ENCODE measurements at places on chromosomes 4 and X. TPM values are rescaled to one million over a fixed set of nuclear protein-coding genes. Genes with fewer than 3 reads are reported as not detected.

Gene CLNK
- polyA plus RNA-seq: not detected

Gene DMD
- polyA plus RNA-seq: 4.4 TPM

Gene FAM9B
- polyA plus RNA-seq: 0.06 TPM

Gene ATP8A1
- 0.38 TPM for polyA plus RNA-seq

Gene GLUD2
- 0.31 TPM for polyA plus RNA-seq

Gene TKTL1
- 0.02 TPM for polyA plus RNA-seq

Gene EPHA5
- polyA plus RNA-seq: not detected

Gene ANKRD17
- 25.6 TPM for polyA plus RNA-seq

Gene CT83
- polyA plus RNA-seq: not detected

Gene RPS6KA6
- polyA plus RNA-seq: 2.7 TPM

Gene NKX3-2
- polyA plus RNA-seq: 0.16 TPM

Gene FAM114A1
- 54.2 TPM for polyA plus RNA-seq

Gene GASK1B
- polyA plus RNA-seq: 3.7 TPM

Gene CSAG3
- 72.2 TPM for polyA plus RNA-seq

Gene BBS12
- polyA plus RNA-seq: 1.5 TPM

Gene ARL9
- polyA plus RNA-seq: not detected

Gene ENPP6
- not detected for polyA plus RNA-seq

Gene CDKL2
- 0.58 TPM for polyA plus RNA-seq

Gene VSIG4
- not detected for polyA plus RNA-seq

Measured in SK-N-SH (cell line).